Lung (tissue), 17 donors: ENCODE measurements at places on chromosomes 11 and 22.

DNA sequence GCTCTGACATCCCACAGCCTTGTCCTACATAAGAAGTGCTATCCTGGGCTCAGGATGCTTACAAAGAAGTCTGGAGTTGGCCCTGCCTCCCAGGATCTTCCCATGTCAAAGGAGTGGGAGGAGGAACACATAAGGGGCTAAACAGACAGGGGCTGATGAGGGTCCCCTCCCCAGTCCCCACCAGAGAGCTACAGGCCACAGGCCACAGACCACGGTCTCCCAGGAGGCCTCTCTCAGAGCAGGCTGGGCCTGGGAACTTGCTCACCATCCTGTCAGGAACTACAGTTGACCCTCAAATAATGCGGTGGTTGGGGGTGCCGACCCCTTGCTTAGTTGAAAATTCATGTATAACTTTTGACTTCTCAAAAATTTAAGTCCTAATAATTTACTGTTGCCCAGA lies 315.5 kb downstream of the NTM start:
- DNase-seq = no peak
- no peak overlapping the region for H3K27ac ChIP-seq
- no peaks in the 10 kb centered on the region for H3K36me3 ChIP-seq
- no peak overlapping the region for H3K4me3 ChIP-seq
- H3K4me1 ChIP-seq = no peaks in the 10 kb centered on the region

DNA sequence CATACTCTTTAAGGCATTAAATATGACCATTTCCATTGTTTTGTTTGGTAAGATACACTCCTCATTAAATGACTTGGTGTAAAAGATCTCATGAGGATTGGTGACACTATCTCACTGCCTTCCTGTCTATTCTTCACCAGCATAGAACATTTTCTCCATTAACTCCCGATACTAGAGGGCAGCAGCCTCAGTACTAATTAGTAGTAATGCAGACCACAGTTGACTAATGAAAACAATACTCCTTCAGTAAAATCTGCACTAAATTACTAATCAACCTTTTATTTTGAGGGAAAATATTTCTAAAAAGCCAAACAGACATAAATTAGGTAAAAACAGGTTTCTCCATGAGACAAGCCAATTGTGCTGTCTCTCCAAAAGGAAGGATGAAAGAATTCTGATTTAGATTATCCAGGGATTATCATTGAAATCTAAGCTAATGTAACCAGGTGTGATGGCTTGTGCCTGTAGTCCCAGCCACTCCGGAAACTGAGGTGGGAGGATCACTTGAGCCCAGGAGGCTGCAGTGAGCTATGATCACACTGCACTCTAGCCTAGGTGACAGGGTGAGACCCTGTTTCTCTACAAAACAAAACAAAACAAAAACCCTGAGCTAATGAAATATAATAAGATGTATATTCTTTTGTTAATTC lies 9.4 kb downstream of the PGM2L1 start:
- DNase-seq = peak; percentile 73
- H3K27ac ChIP-seq = no peak overlapping the region
- no peak overlapping the region for H3K4me3 ChIP-seq

DNA sequence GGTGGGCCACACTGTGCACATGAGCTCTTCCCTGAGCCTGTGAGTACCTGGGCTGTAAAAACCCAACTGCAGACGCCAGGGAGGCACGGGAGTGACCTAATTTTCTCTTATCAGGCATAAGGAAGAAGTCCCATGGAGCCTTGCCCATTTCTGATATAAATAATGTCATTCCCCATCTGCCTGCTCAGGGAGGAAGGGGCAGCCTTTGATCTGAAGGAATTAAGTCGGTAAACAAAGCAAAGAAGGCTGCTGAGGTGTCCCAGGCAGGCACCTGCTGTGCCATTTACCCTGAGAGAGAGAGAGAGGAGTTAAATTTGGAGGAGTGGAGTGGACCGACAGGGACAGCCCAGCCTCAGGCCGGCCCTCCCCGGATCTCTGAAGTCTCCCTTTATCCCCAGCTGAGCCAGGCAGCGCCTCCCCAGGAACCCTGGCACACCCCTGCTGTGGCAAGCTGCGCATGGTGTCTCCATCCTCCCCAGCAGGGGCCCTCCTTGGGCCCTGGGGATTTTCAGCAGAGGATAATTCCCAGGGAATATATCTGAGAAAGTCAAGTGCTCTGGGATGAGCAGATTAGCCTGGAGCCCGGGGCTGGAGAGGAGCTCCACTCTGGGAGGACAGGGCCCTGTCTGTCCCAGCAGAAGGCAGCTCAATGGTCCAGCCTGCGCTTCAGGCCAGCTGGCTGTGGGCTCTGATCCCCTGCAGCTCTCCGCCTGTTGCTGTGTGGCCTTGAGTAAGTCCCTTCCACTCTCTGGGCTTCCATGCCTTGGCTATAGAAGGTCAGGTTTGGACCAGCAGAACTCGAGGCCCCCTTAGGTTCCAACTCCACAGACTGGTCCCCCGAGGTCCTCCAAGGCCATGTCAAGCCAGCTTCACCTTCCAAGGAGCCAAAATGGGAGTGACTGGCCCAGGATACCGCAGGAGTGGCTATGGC lies 17.5 kb upstream of the CABP7 start:
- H3K27ac ChIP-seq = no peak overlapping the region
- H3K36me3 ChIP-seq = peaks cover under 1% of the 10 kb centered on the region
- no peak overlapping the region for H3K4me3 ChIP-seq
- H3K27me3 ChIP-seq = no peaks in the 10 kb centered on the region
- DNase-seq = no peak

GRCh38 chr11:1534682-1535081 lies 37.4 kb downstream of the DUSP8 start:
- no peak overlapping the region for H3K27ac ChIP-seq
- DNase-seq = no peak
- no peaks in the 10 kb centered on the region for H3K27me3 ChIP-seq
- no peak overlapping the region for H3K4me3 ChIP-seq
- no peaks in the 10 kb centered on the region for H3K36me3 ChIP-seq

GRCh38 chr11:121536126-121536525 lies 83.4 kb upstream of the SORL1-AS1 start:
- no peaks in the 10 kb centered on the region for H3K4me1 ChIP-seq
- no peak overlapping the region for H3K27ac ChIP-seq
- H3K27me3 ChIP-seq = no peaks in the 10 kb centered on the region

- no peak overlapping the region for H3K27ac ChIP-seq
- H3K27me3 ChIP-seq = no peaks in the 10 kb centered on the region
- DNase-seq = no peak
- no peaks in the 10 kb centered on the region for H3K36me3 ChIP-seq
- H3K4me1 ChIP-seq = no peaks in the 10 kb centered on the region
- H3K4me3 ChIP-seq = no peak overlapping the region
Measured at GRCh38 chr11:76705826-76706225, 35.3 kb upstream of the LRRC32 start.

GRCh38 chr22:35209203-35209602 lies 48.1 kb upstream of the HMGXB4 start:
- no peaks in the 10 kb centered on the region for H3K4me1 ChIP-seq
- DNase-seq = no peak
- no peaks in the 10 kb centered on the region for H3K27me3 ChIP-seq
- no peak overlapping the region for H3K4me3 ChIP-seq
- H3K27ac ChIP-seq = no peak overlapping the region

- DNase-seq = no peak
- H3K36me3 ChIP-seq = no peaks in the 10 kb centered on the region
- H3K4me3 ChIP-seq = no peak overlapping the region
- no peak overlapping the region for H3K27ac ChIP-seq
Measured at GRCh38 chr22:43337385-43337784, 5.8 kb downstream of the SCUBE1 start.

- H3K36me3 ChIP-seq = peaks cover 3% of the 10 kb centered on the region
- DNase-seq = no peak
- H3K27me3 ChIP-seq = no peaks in the 10 kb centered on the region
- no peak overlapping the region for H3K4me3 ChIP-seq
Measured at GRCh38 chr11:67592880-67593564, 9.4 kb downstream of the GSTP1 start.

- no peak overlapping the region for H3K27ac ChIP-seq
- no peaks in the 10 kb centered on the region for H3K4me1 ChIP-seq
- H3K4me3 ChIP-seq = no peak overlapping the region
- no peak for DNase-seq
- peaks cover 47% of the 10 kb centered on the region for H3K36me3 ChIP-seq
Measured at GRCh38 chr11:60895687-60896086, 10.7 kb downstream of the PRPF19 start.

- H3K4me3 ChIP-seq = no peak overlapping the region
- H3K4me1 ChIP-seq = peaks cover 21% of the 10 kb centered on the region
- no peak for DNase-seq
Measured at GRCh38 chr11:65383778-65384177, 1.3 kb upstream of the SLC25A45 start.

GRCh38 chr11:132094598-132094997 lies 724.2 kb downstream of the NTM start:
- no peak overlapping the region for H3K4me3 ChIP-seq
- no peak overlapping the region for H3K27ac ChIP-seq
- no peaks in the 10 kb centered on the region for H3K36me3 ChIP-seq
- DNase-seq = no peak
- no peaks in the 10 kb centered on the region for H3K27me3 ChIP-seq

DNA sequence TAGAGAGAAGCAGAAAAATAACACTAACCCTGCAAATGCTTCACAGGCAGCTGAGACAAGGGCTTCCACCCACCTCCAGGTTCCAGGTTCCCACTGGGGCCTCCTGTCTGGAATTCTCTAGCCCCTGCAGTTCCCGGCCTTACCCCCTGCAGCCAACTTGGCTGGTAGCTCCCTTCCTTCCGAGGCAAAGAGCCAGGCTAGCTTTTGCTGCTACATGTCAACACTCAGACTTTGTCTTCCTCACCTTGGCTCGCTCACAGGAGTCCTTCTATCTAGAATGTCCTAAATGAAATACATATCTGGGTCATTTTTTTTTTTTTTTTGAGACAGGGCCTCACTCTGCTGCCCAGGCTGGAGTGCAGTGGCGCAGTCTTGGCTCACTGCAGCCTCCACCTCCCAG lies 9.9 kb upstream of the TTLL1 start:
- no peak overlapping the region for H3K4me3 ChIP-seq
- H3K27ac ChIP-seq = no peak overlapping the region
- no peak for DNase-seq
- H3K27me3 ChIP-seq = no peaks in the 10 kb centered on the region
- no peaks in the 10 kb centered on the region for H3K36me3 ChIP-seq
- H3K4me1 ChIP-seq = peaks cover 5% of the 10 kb centered on the region

GRCh38 chr22:17788528-17789378 lies 14.5 kb upstream of the BID start:
- peaks cover 3% of the 10 kb centered on the region for H3K4me1 ChIP-seq
- no peaks in the 10 kb centered on the region for H3K36me3 ChIP-seq
- no peak for DNase-seq
- H3K4me3 ChIP-seq = no peak overlapping the region

DNA sequence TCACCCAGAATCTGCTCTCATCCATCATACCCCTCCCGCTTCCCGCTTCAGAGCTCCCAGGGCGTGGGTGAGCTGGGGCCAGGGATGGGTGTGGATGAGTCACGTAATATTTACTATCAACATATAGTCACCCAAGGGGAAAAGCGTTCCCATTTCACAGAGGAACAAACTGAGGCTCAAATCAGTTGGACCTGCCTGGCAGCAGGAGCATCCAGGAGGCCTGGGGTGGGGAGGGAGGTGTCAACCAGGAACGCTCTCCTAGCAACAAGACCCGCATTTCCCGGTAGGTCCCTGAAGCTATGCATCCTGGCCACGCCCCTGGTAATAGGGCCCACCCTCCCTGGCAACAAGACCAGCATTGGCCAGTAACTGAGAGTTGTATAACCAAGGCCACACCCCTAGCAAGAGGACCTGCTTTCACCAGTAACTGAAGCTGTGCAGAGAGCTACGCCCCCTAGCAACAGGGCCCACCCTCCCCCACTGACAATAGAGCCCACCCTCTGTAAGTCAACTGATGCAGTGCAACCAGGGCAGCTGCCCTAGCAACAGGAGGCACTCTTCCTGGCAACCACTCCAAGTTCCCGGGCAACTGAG lies 32.7 kb upstream of the TXNRD2 start:
- no peaks in the 10 kb centered on the region for H3K4me1 ChIP-seq
- no peaks in the 10 kb centered on the region for H3K27me3 ChIP-seq
- no peak overlapping the region for H3K27ac ChIP-seq

DNA sequence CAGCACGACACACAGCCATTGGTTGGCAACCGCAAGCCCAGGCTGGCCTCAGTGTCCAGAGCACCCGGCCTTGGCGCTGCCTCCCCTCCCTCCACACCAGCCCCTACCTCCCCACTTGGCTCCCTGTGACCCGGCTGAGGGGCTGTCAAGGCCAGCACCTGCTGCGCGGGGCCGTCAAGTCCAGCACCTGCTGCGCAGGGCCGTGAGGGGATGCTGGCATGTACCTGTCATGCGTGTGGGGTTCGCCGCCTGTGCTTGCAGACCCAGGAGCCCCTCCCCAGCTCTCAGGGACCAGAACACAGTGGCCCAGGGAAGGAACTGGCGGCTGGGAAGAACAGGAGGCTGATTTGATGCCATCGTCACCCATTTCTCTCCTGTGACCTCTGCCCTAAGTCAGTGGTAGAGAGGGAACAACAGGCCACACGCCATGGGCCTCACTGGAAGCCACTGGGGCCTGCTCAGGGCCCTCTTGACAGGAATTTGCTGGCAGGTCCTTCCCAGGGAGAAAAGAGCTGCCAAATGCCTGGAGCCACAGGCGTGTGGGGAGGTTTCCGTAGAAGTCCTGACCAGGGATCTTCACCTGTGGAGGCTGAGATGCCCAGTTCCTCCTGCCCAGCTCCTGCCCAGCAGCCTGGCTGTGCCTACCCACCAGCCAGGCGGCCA lies 37.6 kb downstream of the TBX1 start:
- H3K27ac ChIP-seq = no peak overlapping the region
- no peak for DNase-seq
- no peaks in the 10 kb centered on the region for H3K36me3 ChIP-seq
- no peaks in the 10 kb centered on the region for H3K27me3 ChIP-seq
- no peak overlapping the region for H3K4me3 ChIP-seq

DNA sequence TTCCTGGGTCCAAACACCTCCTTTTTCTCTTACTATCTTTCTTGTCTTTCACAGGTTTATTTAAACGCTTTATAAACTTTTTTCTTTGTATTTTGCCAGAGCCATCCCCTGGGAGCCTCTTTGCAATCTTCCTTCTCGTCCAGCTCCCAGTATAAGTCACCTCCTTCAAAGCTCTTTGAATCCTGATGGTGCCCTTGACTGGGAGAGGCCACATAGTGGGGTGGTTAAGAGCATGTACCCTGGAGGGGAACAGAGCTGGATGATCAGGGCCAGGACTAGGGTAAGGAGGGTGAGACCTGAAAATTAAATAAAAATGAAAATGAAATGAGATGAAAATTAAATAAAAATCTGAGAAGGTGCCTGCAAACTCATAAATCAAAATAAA lies 155.0 kb downstream of the FBXO7 start:
- no peak for DNase-seq
- no peaks in the 10 kb centered on the region for H3K36me3 ChIP-seq

GRCh38 chr11:15909937-15910598 lies 446.3 kb downstream of the SOX6 start:
- H3K27me3 ChIP-seq = no peaks in the 10 kb centered on the region
- no peak for DNase-seq
- H3K4me1 ChIP-seq = peaks cover 6% of the 10 kb centered on the region
- H3K4me3 ChIP-seq = no peak overlapping the region
- no peak overlapping the region for H3K27ac ChIP-seq
